ENCODE measurements at places on chromosomes 11 and 22.

GRCh38 chr22:28609921-28610320 is 69.7 kb downstream of the TTC28 start:
- no peak for DNase-seq

DNA sequence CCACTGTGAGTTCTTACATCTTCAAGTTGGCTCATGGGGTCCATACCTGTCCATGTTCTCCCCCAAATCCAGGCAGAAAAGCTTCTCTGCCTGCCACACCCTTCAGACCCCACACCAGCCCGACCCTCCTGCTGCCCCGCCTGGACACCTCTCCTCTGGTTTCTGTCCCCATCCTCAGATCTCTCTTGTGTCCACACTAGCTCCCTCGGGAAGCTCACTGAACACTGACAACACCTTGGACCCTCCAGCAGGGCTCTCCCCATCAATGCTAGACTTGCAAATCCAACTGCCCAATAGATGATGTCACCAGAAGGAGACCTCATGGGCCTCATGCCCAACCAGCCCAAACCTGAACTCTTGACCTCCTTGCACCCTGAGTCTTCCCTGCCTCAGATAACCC is 2.9 kb downstream of the SCARF2 start:
- DNase-seq: no peak

- DNase-seq: no peak
Measured at GRCh38 chr11:14125529-14125928, 163.0 kb downstream of the SPON1 start.

- peak; percentile 9 for DNase-seq
Measured at GRCh38 chr11:100573911-100574513, 113.1 kb upstream of the ARHGAP42 start.

DNA sequence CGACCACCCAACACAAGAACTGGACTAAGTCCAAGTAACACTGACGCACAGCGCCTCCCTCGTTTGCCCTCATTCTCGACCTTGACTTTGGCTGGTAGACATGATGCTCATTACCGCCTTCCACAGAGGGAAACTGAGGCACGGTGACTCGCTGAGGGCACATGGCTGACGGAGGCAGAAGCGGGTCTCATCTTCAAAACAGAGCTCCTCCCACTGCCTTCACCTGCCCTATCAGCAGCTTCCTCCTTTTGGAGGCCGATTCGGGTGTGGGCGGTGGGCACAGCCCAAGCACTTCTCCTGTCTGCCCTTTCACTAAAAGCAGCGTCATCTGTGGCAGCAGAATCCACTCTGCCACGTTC is 2.0 kb upstream of the KMT5B start:
- no peak for DNase-seq

DNA sequence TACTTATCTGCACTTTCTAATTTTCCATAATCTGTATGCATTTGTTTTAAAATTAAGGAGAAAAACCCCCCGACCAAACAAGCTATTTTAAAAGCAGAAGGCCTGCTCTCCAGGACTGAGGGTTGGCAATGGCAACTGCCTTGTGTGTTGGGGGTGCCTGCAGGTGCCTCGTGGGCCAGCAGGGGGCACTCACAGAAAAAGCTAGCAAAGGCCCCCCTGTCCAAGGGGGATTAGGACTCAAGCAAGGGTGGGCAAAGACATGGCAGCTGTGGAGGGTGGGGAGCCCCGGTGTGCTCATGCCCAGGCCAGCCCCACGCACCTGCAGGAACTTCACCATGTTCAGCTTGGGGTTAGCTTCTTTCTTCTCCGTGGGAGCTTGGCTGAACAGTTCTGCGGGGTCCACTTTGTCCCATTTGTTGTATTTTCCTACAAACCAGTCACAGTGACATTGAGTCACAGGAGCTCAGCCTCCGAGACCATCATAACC is 10.3 kb downstream of the TOP3B start:
- peak; percentile 23 for DNase-seq

GRCh38 chr22:41696703-41697102 is 2.6 kb upstream of the MEI1 start:
- no peak for DNase-seq

DNA sequence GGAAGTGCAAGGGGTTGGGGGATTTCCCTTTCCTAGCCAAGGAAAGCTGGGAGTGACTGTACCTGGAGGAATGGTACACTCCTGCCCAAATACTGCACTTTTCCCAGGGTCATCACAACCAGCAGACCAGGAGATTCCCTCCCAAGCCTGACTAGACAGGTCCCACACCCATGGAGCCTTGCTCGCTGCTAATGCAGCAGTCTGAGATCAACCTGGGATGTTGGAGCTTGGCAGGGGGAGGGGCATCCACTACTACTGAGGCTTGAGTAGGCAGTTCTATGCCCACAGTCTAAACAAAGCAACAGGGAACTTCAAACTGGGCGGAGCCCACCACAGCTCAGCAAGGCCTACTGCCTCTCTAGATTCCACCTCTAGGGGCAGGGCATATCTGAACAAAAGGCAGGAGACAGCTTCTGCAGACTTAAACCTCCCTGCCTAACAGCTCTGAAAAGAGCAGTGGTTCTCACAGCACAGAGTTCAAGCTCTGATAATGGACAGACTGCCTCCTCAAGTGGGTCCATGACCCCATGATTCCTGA is 58.5 kb downstream of the SLC22A9 start:
- peak; percentile 20 for DNase-seq

Measured in HAP-1 (cell line).